ENCODE measurements at places on chromosomes 2 and 18. TPM values are rescaled to one million over a fixed set of nuclear protein-coding genes. Genes with fewer than 3 reads are reported as not detected.

The REG3A gene
- not detected for total RNA-seq

The NPPC gene
- total RNA-seq, result 10.7 TPM

The VWC2L gene
- total RNA-seq, result not detected

The NGEF gene
- 2.7 TPM for total RNA-seq

The FBXO48 gene
- total RNA-seq, result 0.82 TPM

The CROCC2 gene
- total RNA-seq, result not detected

The MYOM1 gene
- total RNA-seq, result 662 TPM

The CCT4 gene
- 117 TPM for total RNA-seq

The ZNF638 gene
- 264 TPM for total RNA-seq

The LINC00305 gene
- total RNA-seq, result not detected

The AGPS gene
- total RNA-seq, result 64.6 TPM

The SLC4A5 gene
- total RNA-seq, result 2.6 TPM

The CD226 gene
- total RNA-seq, result 2.1 TPM

The MROH2A gene
- total RNA-seq, result 2.5 TPM

The KIAA2012 gene
- 0.21 TPM for total RNA-seq

The CDCA7 gene
- total RNA-seq, result 14.4 TPM

The AQP12A gene
- not detected for total RNA-seq

The EML6 gene
- total RNA-seq, result 10.8 TPM

The ANKRD30BL gene
- 0.31 TPM for total RNA-seq

The ZNF2 gene
- 7.9 TPM for total RNA-seq

The SULT1C2 gene
- total RNA-seq, result 0.92 TPM
